ENCODE measurements at places on chromosomes 2 and 18.

- DNase-seq = no peak
These were observed 332.9 kb upstream of the DCC start for GRCh38 chr18:52007105-52007504.

DNA sequence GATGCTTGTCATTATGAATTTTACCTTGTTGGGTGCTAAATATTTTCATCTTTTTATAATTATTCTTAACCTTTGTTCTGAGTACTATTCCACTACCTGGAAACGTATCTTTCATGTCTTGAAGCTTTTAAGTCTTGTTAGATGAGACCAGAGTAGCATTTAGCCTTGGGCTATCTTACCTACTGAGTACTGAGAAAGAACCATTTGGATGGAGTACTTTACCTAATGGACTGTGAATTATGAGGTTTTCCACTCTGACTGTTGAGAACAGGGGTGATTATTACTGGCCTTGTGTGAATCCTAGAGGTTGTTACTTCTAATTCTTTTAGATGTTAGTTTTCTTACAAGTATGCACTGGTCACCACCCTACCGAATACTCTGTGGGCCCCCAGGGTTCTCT, 63.5 kb downstream of the CCDC102B start:
- no peak for DNase-seq

GRCh38 chr18:61530681-61531080, 197.5 kb downstream of the CDH20 start:
- DNase-seq = no peak

DNA sequence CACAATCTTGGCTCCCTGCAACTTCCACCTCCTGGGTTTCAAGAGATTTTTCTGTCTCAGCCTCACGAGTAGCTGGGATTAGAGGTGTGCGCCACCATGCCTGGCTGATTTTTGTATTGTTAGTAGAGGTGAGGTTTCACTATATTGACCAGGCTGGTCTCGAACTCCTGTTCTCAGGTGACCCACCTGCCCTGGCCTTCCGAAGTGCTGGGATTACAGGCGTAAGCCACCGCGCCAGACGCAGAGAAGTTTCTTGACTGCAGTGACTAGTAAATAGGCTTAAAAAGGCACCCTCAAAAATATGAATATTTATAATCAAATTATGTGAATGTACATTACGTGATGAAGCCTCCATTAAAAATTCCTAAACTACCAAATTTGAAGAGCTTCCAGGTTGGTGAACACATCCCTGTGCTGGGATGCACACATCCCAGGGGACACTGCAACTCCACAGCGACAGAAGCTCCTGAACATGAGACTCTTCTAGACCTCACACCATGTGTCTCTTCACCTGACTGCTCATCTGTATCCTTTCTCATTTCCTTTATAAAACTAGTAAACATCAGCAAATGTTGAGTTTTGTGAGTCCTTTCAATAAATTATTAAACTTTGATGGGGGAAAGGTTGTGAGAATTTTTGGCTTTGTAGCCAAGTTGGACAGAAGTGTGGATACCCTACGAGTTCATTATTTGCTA, 203.3 kb upstream of the SPOPL start:
- DNase-seq = no peak

- DNase-seq = no peak
These were observed 14.8 kb upstream of the INHBB start for GRCh38 chr2:120330946-120331822.

- DNase-seq = no peak
These were observed 35.8 kb upstream of the KCNH7 start for GRCh38 chr2:162874412-162874811.

DNA sequence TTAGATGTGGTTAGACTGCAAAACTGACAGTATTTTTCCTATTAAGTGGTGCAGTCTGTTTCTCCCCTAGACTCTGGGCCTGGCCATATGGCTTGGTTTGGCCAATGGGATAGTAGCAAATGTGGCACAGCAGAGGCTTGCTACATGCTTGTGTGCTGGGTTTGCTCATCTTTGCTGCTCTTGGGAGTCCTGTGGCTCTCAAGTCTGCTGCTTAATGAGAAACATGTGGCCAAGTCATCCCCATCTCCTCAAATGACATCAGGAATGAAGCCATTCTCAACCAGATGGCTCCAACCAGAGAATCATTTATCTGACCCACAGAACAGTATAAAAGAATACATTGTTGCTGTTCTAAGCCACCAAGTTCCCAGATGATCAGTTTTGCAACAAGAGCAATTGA, 57.1 kb upstream of the PAX3 start:
- DNase-seq = no peak

- DNase-seq = no peak
These were observed 776 bp upstream of the SPEG start for GRCh38 chr2:219433666-219434467.

GRCh38 chr18:62106271-62106670, 80.6 kb downstream of the PIGN start:
- DNase-seq = no peak

GRCh38 chr18:79396431-79397246, 909 bp downstream of the NFATC1 start:
- DNase-seq = no peak

- no peak for DNase-seq
These were observed 132.6 kb downstream of the ACTR3 start for GRCh38 chr2:114022360-114023085.

DNA sequence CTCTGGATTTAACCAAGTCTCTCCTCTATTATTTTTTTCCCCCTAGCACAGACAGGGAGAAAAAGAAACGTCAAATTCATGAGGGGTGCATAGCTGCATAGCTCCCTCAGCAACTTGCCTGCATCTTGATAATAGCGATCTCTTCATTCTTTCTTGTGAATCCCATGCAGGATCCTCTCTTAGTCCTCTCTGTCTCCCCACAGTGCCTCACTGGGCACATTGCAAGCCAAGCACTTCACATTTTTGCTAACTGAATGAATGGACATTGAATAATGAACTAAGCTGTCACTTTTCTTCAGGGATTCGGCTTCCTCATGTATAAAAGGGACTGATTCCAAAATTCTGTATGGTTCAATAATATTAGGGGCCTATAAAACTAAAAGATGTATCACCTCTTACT, 2.9 kb upstream of the EPB41L3 start:
- no peak for DNase-seq

GRCh38 chr2:1544478-1545069, 131.3 kb downstream of the TPO start:
- no peak for DNase-seq

DNA sequence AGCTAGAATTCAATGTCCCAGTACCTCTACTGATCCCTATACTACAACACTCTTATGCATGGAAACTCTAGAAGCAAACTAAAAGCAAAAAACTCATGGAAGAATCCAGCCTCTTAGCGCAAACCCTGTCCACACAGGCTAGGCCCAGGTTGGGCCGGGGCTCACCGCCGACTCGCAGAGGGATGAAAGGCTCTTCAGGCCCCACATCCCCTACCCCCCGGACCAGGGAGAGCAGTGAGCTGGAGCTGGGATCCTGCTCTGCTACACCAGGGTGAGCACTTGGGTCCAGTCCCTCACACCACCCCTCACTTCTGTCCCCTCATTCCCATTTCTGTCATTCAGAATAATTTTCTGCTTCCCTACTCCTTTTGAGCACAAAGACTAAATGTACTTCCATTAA, 2.0 kb downstream of the OST4 start:
- DNase-seq = no peak

DNA sequence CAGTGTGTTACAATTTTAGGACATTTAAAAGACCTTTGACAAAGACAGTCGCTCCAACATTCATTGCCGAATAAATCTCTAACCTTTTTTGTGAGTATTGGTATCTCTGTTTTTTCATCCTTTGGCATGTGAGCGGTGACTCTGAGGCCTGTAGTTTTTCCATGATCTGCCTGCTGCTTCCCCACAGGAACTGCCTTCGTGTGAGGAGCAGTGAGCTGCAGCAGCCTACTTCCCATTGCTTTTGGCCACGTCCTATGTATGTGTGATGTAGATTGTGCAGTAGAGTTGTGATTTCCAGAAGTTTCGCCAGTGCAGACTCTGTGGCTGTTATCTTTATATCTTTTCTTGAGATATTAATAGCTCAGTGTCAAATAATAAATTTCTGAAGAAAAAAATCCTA, 79.8 kb downstream of the UGGT1 start:
- no peak for DNase-seq

DNA sequence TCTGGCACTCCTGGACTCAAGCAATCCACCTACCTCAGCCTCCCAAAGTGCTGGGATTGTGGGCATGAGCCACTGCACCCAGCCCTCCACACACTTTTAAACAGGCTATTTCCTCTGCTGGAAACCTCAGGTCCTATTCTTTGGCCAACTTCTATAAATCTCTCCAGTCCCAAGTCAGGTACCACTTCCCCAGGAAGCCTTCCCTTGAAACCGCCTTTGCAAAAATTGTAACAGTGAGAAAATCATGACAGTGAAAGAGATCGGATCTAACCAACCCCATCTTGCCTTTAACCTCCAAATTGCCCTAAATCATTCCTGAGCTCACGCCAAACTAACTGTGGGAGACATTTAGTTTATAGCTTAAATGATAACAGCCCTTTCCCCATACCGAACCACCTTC, 67.3 kb upstream of the CABLES1 start:
- no peak for DNase-seq

- no peak for DNase-seq
These were observed 101.0 kb upstream of the LMAN1 start for GRCh38 chr18:59460072-59460420.

DNA sequence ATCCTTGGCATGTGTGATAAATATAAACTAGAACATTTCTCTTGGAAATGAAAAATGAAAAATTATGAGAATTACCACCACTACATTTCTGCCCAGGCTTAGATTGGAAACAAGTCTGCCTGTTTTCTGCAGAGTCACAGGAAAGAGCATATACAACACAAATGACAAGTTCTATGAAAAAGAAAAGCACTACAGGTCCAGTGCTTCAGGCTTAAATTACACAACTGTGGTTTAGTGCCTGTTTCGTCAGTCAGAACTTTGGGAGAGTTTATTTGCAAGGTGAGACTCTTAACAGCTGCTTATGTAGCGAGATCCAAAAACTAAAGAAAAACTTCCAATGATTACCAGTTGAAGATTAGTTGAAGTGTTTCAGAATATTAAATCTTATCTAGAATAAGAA, 68.9 kb downstream of the RTN4 start:
- DNase-seq = no peak

DNA sequence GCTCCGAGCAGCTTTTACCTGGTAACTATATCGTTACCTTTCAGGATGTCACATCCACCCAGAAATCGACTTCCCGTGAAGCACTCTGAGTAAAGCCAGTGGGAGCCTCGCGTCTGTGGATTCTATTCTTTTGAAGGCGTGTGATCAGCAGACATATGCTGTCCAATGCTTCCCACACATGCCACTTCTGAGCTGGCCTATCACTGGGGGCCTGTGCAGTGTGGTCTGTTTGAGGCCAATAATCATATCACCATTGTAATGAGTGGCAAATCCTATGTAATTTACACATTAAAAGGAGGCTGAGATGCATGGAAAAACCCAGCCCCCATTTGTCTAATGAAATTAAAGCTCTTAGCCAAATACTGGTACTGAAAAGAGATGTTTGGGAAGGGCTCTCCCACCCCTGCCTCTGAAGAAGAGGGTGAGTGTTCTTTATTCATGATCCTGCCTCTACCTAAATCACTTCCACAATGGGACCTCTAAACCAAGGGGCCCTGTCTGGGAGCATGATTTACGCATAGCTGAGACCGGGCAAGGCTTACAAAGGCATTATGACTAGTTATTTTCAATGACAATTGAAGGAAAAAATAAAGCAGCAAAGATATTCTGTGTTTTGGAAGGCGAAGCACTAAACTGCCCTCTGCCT, 686.8 kb downstream of the ZEB2 start:
- no peak for DNase-seq

All from stimulated activated CD8-positive, alpha-beta memory T cell treated with anti-CD3 and anti-CD28 coated beads, Interleukin-15, amount 100 ng/mL, for 4 hours (primary cell).